ENCODE measurements at places on chromosomes 3 and 15.
A peak's percentile ranks its signal among the peaks of the same experiment; 100 is the strongest.

DNA sequence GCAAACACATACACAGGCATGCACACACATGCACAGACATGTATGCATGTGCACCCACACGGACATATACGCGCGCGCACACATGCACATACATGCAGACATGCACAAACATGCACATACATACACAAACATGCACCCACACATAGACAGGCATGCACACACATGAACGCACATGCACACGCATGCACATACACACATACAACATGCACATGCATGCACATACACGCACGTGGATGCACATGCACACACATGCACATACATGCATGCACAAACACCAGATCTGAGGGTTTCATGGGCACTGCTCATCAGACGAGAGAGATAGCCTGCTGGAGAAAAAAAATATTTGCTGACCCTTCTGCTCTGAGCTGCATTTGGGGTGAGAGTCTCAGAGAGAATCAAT lies 31.7 kb upstream of the NTRK3 start:
- DNase-seq = no peak

GRCh38 chr3:101811875-101812274 lies 32.9 kb downstream of the NXPE3 start:
- DNase-seq = no peak

- DNase-seq = peak; percentile 61
These were observed 464.7 kb downstream of the PDCD6IP start for GRCh38 chr3:34263101-34263621.

- DNase-seq = no peak
These were observed 29.8 kb downstream of the LDHAL6B start for GRCh38 chr15:59236394-59236793.

- no peak for DNase-seq
These were observed 61.7 kb upstream of the GLCE start for GRCh38 chr15:69098771-69099170.

DNA sequence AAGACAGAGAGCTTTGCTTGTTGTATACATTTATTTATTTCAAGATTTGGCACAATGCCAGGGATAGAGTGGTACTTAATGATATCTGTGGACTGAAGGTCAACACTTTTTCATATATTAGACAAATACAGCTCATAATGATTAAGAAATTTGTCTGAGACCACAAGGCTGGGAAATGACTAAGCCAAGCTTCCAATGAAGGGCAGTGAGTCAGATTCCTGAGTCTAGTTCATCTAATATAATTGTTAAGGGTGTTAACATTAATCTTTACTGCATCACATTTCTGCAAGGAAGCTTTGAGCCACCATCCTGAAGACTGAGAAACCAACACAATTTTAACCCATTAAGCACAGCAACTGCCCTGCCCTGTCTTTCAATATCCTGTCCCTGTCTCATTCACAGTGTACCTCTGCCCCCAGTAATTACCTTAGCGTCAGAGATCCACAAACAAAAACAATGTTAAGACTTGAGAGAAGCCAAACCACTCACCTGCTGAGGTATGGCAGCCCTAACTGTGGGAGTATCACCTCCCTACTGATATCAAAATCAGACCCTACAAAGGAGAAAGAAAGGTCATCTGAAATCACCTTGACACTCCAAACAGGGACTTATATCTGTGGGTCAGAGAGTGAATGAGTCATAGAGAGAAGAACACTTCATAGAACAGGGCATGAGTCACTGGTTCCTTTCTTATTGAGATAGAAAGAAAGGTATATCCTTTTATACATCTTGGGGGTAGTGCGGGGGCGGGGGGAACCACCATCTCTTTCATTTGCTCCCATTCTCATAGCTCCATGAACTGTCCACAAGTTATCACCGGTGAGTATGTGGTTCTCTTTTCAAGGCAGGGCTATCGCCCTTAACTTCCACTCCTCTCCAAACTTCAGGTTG lies 74.7 kb downstream of the MAGI1 start:
- DNase-seq = peak; percentile 0

DNA sequence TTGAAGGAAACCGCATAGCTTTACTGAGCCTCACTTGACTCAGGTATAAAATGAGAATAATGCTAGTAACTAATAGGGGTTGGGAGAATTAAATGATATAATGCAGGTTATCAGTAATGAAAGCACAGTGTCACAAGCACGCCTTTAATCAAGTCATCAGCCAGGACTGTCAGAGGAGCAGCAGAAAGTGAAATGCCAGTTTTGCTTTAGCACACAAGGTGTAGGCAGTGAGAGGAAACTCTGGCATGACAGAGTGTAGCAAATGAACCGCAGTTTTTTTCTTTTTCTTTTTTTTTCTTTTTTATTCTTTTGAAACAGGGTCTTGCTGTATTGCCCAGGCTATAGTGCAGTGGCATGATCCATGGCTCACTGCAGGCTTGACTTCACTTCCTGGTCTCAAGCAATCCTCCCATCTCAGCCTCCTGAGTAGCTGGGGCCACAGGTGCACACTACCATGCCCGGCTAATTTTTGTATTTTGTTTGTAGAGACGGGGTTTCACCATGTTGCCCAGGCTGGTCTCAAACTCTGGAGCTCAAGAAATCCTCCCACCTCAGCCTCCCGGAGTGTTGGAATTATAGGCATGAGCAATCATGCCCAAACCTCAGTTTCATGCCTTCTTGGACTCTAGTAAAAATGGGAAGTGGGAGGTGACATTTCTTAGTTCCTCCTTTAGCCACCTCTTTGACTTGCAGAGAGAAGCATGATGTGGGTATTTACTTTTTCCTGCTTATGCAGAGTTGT lies 9.7 kb upstream of the SCAANT1 start:
- peak; percentile 89 for DNase-seq

DNA sequence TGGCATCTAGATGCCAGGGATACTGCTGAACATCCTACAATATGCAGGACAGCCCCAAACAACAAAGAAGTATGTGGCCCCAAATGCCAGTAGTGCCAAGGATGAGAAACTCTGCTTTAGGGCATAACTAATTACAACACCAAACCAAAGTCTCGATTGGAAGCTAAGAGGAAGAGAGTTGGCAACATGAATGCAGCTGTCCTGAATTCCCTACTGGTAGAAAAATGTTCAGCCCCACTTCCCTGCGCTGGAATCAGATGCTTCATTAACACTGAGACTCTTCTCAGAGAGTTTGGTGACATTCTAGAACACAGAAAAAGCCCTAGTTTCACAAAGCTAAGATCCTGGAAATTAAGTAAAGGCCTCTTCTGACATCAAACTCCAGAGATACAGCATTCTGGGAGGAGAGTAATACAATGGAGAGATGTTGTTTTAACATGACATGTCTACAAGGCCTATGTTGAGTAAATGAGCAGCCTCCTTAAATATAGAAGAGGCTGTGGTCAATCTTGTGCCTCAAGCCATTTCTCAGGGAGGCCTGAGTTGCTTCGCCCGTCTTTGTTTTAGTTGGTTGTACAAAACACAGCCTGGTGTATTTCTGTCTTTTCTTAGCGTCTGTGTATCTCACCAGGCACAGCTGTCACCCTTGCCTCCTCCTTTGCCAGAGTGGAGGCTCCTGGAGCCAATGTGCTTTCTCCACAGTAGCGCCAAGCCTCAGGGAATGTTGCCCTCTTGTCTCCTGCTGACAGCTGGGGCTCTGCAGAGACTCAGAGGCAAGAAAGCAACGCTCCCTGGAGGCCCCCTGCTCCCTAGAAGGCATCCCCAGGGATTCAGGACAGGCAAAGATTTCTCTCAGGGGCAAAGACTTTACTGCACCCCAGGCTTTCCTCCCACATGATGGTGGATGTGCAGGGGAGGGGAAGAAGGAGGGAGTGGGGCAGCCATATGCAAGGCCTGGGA lies 25.1 kb upstream of the CTNNB1 start:
- DNase-seq = no peak

DNA sequence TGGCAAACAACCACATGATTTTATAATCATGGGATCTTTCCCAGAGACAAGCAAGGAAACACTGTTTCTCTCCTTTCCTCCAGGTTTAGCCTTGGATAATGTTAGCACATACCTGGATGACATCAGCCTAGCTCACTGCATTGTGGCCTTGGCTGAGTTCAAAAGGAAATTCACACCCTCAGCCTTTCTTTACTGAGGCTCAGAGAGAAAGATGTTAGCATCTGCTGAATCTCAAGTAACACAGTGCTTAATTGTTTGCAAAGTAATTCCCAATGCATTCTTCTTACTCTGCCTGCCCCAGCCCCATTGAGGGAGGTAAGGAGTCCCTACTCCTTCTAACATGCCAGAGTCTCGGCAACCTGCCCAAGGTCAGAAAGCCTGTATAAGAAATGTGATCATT lies 432.2 kb upstream of the LMCD1 start:
- no peak for DNase-seq

DNA sequence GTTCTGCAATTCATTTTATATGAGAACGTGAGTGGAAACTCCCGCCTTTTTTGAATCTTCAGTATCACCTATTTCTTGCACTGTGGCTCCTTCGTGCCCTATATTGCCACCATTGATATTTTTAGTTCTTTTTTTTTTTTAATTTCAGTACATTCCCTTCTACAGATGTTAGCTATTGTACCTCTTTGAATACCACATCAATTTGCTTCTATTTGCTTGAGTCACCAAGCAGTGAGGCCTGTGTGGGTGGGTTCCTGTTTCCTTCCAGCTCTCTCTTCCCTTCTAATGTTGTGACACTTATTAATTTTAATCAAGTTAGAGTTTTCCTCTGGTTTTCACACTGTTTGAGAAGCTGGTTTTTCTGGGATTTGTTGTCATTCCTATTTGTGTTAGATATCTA lies 8.7 kb downstream of the HACD2 start:
- DNase-seq = peak; percentile 84

DNA sequence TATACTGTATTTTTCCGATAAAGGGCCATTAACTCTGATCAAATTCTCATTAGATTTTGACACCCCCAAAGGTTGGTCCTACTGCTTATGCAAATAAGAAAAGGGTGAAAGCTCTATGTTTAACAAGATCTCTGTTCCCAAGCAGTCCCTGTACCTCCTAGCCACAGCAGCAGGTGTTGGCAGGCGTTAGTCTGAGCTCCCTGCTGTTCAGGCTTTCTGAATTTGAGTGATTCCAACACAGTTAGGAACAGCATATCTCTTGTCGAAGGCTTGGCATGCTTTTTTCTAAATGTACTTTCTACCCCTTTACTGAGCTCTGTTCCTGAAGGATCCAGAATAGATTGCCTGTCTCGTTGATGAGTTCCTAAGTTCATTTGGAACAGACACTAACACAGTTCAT lies 42.3 kb downstream of the MITF start:
- DNase-seq = no peak

- no peak for DNase-seq
These were observed 519.4 kb downstream of the SHQ1 start for GRCh38 chr3:72328755-72329277.

DNA sequence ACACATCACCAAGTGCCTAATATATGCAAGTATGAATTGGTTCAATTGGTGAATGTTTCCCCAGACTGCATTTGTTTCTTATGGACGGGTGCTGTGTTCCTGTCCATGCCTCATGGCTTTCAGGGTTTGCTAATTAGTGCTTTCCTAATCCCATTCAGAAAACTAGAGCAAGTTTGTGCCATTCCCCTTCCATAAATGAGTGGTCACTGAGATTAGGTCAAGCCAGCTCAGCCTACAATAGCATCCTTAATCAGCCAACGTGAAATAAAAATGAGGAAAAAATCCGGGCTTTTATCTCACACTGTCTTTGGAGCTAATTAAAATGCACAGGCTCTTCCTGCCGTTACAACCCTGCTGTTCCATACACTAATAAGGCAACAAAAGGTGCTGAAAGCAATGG lies 788.8 kb downstream of the ROBO1 start:
- DNase-seq = no peak

GRCh38 chr3:115814778-115815380 lies 191.6 kb downstream of the GAP43 start:
- DNase-seq = peak; percentile 77

GRCh38 chr3:98744283-98744682 lies 18.9 kb upstream of the ST3GAL6 start:
- DNase-seq = no peak

DNA sequence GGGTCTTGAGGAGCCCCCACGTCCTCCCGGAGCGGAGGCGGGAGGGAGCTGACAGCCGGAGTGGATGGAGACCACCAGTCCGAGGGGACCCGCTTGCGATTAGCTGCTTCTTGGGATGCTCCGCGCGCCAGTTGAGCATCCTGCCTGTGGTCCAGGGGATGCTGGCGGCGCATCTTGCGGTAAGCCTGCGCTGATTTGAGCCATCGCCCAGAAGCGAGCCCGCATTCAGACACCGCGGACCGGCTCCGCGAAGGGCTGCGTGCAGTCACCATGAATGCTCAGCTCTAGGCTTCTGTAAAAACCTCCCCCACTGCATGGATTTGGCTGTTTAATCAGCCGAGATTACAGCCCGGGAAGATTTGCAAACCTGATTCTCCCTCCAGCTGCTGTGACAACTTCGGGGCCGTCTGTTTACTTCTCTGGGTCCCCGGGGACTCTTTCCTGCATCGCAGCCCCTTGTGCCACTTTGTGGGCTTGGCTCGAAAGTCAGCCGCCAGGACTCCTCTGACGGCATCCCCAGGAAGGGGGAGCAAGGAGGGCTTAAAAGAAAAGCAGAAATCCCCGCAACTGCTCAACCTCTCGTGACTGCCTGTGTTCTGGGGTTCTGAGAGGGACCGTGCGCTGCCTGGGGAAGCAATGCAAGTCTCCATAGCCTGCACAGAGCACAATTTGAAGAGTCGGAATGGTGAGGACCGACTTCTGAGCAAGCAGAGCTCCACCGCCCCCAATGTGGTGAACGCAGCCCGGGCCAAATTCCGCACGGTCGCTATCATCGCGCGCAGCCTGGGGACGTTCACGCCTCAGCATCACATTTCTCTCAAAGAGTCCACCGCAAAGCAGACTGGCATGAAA lies 171.1 kb downstream of the KCNAB1 start:
- DNase-seq = peak; percentile 85

GRCh38 chr15:69393831-69394491 lies 20.2 kb upstream of the KIF23 start:
- DNase-seq = no peak

DNA sequence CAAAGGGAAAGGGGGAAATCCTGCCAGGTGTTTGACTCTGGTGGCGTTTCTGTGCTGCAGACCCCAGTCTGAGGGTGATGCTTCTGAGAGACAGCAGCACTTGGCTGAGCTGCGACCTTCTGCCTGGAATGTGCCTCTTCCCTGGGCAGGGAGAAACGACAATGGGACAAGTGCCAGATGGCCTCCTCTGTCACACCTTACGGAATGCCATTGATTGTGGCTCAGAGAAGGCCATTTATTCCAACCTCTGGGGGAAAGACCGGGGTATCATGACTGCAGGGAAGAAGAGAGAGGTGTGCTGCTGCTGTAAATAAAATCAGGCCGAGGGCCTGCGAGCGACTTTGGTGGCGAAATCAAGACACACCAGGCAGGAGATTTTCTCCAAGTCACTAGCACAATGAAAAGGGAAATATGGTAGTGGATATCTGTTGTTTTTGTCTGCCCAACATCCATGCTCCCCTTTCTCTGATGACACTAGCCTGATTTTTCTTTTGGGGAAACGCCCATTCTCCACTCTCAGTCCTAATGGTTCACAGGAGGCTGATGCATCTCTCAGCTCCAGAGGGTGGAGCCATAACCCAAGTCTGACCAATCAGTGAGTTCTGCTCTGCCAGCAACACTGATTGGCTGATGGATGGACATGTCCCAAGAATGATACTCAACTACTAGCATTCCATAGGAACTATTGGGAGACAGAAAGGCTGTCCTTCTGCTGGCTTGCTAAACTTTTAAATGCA lies 336.1 kb downstream of the FOXP1 start:
- peak; percentile 20 for DNase-seq

Measured in suppressor macrophage treated with lipopolysaccharide for 1 hour (primary cell).